ENCODE measurements at places on chromosomes 7 and 10.

GRCh38 chr10:61763778-61764177, 101.0 kb downstream of the CABCOCO1 start:
- no peak for DNase-seq

DNA sequence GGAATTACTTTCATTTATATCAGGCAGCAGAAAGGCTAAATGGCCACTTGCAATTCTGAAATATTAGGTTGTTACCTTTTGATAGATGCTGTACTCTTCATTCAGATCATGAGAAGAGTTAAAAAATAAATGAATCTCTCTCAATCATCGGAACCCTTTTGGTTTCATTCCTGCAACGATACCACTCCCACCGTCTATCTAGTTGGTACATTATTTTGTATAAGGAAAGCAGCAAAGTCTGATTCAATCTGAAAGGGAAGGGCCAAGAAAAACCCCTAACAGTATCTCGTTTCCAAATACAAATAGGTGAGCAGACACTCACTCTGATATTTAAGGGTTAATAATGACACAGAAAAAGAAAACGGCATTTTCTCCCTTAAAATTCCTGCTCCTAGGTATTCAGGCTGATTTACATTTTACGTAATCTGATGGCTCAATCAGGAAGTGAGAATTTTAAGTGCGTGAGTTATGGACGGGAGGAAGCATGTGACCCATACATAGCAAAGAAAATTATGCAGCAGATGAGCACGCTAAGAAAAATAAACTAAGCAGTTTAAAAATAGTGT, 209.4 kb upstream of the KLF14 start:
- no peak for DNase-seq

DNA sequence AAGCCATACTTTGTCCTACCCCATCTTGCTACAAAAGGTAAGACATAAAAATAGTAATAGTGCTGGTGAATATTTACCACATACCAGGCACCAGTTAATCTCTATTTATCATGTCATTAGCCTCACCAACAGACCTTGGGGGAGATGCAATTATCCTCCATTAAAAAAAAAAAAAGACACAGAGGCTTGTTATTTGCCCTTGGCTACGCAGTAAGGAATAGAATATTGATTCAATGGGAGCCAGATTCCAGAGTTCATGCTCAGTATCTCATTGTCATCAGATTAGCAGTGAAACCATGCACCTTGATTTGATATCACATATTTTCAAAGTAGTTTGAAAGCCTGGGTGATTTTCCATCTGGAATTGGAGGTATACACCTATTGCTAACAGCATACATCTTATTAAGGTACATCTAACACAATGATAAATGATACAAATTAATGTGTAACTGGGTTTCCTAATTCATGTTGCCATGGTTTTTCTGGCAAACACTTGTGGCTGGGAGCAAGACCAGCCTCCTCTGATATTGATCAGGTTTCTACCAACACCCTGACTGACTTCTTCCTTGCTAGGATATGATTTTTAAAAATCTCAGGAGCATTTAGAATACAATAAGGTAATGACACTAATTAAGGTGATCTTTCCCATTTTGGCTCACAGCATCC, 67.1 kb upstream of the PRR15 start:
- DNase-seq = peak; percentile 91

- no peak for DNase-seq
Measured at GRCh38 chr10:88979153-88979562, 11.4 kb upstream of the FAS start.

DNA sequence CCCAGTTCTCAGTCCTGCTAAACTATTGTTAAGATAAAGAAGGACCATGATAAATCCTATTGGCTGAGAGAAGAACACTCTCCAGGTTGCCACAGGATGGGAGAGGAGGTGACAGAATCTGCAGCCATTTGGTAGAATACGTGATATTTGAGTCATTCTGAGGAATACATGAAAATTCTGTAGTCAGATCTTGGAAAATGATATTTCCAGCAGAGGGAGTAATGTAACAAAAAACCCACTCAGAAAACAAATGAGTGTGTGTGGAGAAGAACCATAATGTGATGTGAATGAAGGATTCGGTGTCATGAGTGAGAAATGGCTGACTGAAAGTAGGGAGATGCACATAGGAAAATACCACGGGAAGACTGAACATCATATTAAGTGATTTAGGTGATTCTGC, 128.5 kb upstream of the PFKP start:
- DNase-seq = peak; percentile 1

DNA sequence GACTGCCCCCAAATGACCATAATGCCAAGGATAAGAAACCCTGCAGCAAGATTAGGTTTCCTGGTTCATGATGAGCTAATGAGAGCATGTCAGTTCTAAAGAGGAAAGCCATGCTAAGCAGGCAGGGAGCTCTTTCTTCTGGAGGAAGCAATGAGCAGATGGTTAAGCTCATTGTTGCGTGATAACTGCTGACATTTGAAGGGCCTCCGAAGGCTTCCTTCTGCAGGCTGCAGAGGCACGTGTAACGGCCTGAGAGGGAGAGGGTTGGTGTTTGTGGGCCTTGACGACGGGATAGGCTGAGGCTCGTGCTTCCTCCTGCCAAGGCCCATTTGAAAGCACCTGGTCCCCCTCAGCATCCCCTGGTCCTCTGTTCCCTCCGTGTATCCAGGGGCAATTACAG, 63.5 kb upstream of the BTBD16 start:
- peak; percentile 22 for DNase-seq

DNA sequence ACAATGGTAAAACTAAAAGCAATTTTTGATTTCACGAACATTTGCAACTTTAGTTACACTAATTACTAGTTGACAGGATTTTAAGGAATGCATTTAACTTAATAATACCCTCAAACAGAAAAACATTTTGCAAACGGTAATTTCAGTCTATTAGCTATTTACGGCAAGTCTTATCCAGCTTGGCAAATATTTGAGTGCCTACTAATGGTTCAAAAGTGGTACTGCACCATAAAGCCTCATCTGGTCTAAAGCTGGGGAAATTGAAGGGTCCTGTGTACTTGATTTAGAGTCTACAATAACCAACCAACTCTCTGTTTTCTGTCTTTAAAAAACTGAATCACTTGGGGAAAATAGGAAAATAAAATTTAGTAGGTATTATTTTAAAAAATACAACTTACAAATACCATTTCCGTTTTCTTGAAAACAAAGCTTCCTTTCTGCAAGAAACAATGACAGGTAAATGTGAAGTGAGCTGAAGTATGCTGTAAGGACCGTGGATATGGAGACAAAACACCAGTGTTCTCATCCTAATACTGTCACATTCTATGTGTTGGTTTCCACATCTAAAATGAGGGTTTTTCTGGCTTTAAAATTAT, 142.3 kb downstream of the VPS50 start:
- DNase-seq = peak; percentile 67

DNA sequence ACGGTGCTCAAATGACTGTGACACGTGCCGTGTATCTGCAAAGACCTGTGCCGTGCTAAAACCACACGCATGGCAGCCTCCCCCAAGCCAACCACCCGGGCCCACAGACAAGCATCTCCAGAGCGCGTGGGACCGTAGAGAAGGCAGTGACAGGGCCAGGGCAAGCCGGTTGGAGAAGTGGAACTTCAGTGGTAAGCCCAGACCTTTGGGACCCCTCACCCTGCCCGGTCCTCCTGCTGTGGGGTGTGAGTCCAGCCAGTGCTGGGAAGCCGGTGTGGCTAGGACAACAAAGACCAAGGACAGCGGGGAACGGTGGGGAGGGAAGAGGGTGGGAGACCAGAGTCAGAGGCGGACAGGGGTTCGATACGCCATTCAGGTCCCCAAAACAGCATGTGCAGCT, 476.2 kb downstream of the DNAJB6 start:
- no peak for DNase-seq

DNA sequence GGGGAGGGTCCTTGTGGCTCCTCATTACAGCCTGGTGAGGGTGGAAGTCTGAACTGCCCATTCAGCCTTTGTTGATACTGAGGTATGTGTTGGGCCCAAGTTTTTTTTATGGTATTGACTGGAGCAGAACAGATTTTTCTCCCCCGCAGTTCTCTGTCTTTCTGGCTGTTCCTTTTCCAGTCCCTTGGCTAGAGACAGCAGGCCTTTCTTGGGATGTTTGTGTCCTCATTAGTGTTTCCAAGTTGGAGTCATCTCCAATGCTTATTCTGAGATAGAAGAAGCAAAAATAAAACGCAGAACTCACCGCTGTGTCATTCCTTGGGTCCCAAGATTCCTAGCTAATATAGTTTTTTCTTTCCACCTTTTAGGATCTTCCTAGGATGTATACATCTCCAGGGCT, 193.3 kb downstream of the RAMP3 start:
- DNase-seq = no peak

- DNase-seq = no peak
Measured at GRCh38 chr10:30368065-30368718, 19.1 kb upstream of the MTPAP start.

- DNase-seq = peak; percentile 56
Measured at GRCh38 chr7:130288829-130289228, 4.1 kb upstream of the CPA4 start.

DNA sequence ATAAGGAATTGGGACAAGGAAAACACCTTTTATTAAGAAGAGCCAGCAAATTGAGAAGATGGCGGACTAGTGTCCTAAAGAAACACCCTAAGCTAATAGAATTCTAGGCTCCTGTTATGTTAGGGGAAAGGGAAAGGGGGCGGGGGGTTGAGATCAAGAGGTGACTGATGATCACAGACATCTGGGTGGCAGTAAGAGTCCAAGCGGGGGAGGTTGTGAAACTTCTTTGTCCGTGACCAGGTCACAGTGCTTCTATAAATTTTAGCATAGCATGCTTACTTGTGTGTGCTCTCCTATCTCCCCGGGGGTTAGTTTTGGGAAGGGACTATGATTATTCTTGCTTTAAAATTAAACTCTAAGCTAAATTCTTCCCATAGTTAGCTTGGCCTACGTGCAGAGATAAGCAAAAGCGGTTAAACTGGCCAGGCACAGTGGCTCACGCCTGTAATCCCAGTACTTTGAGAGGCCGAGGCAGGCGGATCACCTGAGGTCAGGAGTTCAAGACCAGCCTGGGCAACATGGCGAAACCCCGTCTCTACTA, 262.1 kb downstream of the SKIDA1 start:
- no peak for DNase-seq

GRCh38 chr10:94200146-94200837, 162.4 kb downstream of the NOC3L start:
- no peak for DNase-seq

DNA sequence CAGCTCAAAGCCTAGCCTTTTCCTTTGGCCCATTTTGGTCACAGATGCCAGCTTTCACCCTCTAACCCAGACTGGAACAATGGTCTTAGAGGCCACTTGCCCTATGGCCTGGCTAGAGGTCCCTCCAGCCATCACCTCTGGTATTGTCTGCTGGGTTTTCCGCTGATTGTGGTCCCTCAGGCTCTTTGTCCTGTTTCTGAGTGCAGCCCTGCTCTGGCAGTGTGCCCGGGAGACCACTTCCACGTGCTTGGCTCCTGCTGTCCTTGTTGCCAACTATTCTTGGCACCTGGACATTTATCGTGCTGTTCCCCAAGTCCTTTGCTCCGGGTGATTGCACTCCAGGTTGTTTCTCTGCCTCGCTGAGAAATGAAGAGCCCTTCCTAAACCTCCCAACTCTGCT, 53.3 kb upstream of the FAM180A start:
- DNase-seq = peak; percentile 76

- DNase-seq = no peak
Measured at GRCh38 chr7:139339025-139339424, 2.1 kb upstream of the FMC1 start.

- peak; percentile 33 for DNase-seq
Measured at GRCh38 chr7:50197549-50197948, 104.5 kb upstream of the ZPBP start.

DNA sequence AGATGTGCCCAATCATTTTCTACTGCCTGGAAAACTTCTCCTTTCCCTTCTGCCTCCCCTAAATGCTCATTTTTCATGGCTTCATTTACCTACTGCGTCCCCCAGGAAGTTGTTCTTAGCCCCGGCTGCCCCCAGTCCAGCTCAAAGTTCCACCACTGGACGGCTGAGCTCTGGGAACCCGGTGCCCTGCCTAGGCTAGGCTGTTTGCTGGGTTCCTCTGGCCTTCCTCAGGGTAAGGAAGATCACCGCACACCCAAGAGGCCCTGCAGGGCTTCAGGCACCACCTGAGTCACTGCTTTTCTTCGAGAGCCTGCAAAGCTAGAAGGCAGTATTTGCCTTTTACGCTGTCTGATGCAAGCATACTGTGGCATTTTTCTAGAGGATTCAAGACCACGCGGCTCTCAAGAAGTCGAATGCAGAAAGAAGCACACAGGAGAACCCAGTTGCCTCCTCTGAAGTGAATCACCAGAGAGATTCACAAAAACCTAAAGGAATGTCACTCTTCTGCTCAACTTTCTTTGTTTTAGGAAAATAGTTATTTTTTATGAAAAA, 46.7 kb upstream of the ZMIZ1 start:
- DNase-seq = no peak
